ENCODE measurements at places on chromosomes 7 and 10. TPM values are rescaled to one million over a fixed set of nuclear protein-coding genes. Genes with fewer than 3 reads are reported as not detected.
A peak's percentile ranks its signal among the peaks of the same experiment; 100 is the strongest.

DNA sequence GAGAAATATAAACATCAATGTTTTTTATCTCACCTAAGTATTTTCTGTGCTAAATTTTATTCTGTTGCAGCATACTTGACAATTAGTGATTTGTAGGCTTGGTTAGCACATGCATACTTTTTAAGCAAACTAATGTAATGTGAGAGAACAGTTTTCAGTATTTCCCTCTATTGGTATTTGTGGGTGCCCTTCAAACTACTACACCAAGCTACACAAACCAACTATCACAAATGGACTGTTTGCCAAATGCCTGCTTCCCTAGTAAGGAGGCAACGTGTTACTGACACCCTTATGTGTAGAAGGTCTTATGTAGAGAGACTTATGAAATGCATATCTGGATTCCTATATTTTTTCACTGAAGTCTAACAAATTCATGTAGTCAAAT is 98.4 kb upstream of the FZD1 start:
- DNase-seq: no peak

Gene ELN
- not detected for total RNA-seq

Gene CALY
- 1.3 TPM for total RNA-seq

- no peak for DNase-seq
These were observed 23.3 kb upstream of the STEAP2 start for GRCh38 chr7:90188281-90188680.

DNA sequence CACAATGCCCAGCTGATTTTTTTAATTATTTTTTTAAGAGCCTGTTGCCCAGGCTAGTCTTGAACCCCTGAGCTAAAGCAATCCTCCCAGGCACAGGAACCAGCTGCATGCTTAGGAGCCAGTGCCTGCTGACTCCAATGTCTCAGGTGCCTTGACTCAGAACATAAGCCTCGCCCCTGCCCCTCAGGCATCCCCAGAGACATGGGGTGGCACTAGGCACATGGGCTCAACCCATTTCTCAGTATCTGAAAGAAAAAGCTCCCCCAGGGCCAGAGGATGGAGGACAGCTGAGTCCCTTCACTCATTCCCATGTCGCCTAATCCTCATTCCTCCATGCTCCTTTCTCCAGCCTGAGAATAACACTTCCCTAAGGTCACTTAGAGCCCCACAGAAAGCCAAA is 39.1 kb downstream of the KCNH2 start:
- DNase-seq: no peak

Gene SYPL1
- 33.7 TPM for total RNA-seq

DNA sequence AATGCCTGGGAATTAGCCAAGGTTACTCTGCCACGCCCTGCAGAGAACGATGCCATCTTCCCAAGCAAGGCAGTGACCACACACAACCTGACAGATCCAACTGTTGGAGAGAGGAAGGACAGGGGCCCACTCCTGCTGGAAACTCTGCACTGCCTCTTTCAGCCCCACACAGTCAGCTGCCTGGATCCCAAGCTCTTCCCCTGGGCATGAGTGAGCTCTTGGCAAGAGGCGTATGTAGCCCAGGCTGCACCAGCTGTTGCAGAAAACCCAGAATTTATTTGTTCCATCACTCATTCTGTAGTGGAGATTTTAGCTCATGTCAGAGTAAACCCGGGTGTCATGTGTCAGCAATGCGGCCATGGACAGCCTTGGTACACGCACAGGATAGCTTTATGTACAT is 135.1 kb upstream of the TRIM24 start:
- DNase-seq: no peak

Gene OR9A2
- not detected for total RNA-seq

Gene SDHAF3
- total RNA-seq: 36.3 TPM

Gene TAC1
- 0.55 TPM for total RNA-seq

Gene ANXA8L1
- not detected for total RNA-seq

- DNase-seq: no peak
These were observed 610.6 kb upstream of the NRP1 start for GRCh38 chr10:33945051-33945450.

DNA sequence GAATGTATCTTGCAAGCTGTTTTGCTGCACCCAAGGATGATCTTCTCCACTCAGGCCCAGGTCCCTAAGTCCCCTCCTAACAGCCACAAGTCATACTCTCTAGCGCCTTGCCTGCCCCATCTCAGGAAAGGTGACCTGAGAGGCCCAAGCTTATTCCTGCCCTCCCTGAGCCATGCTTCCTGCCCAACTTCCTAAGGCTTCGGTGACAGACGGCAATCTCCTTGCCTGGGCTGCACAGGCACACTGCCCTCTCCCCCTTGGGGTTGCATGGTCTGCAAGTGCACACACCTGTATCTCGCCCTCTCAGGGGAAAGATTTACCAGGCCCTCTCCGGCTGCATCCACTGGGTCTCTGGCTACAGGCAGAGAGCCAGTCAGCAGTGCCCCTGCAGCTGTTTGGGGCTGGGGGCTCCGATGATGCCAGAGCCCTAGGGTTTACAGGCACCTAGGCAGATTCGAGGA is 771 bp upstream of the ADIRF start:
- no peak for DNase-seq

GRCh38 chr10:106053061-106053460 is 1111.4 kb downstream of the SORCS1 start:
- DNase-seq: no peak

Gene STEAP4
- not detected for total RNA-seq

DNA sequence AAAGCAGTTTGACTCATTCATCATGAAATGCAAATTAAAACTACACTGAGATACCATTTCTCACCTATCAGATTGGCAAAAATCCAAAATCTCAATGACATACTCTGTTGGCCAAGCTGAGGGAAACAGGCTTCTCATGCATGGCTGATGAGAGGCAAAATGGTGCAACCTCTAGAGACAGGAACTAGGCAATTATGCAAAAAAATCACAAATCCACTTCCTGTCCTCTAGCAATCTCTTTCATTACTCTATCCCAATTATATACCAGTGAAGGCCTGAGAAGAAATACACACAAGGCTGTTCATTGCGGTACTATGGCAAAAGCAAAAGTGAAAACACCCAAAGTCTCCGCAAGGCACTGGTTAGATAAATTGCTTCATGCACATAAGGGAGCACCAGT is 25.9 kb upstream of the PTPRN2 start:
- no peak for DNase-seq

GRCh38 chr10:127990846-127991542 is 84.1 kb downstream of the PTPRE start:
- DNase-seq: no peak

DNA sequence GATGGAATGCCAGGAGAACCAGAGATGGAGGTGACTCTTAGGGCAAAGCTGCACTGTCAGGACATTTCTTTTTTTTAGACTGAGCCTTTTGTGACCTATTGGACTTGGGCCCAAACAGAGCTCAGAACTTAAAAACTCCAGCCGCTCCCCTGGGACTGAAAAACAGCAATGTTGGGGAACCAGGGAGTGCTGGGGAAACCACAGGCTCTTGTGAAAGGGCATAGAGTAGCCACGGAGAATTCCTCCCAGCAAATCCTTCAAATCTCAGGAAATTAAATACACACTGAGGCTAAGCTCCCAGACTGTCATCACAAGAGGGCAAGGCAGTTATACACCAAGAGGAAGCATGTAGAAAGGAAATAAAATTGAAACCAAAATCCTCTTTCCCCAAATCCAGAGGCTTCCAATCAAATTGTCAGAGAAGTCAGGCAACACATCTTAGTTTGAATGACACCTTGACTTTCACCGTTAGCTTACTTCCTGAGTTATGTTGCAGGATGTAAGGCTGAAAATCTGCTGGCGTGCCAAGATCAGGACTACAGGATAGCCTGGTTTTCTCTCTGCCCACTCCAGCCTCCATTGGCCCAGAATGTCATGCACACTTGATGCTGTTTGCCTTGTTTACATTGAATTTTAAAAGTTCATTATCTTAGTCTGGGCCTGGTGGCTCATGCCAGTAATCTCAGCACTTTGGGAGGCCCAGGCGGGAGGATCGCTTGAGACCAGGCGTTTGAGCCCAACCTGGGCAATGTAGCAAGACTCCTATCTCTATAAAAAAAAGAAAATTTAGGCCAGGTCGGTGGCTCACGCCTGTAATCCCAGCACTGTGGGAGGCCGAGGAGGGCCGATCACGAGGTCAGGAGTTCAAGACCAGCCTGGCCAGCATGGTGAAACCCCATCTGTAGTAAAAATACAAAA is 2.6 kb upstream of the RFC2 start:
- DNase-seq: no peak

DNA sequence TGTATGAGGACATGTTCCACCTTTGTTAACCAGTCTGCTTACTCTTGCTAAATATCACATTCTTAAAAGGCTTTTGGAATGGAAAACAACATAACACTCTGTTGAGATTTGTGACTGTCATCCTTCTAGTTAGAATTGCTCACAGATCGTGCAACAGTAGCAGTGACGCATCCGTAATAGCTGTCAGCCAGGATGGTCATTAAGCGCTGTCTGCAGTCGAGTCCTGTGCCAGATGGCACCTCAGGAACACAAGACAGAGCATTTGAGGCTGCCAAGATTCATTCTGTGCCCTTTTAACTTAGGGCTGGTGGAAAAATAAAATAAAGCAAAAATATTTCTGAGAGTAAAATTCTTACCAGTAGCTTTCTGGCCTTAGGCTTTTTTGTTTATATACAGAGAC is 348.6 kb downstream of the ANKRD7 start:
- DNase-seq: no peak

Gene IDI1
- 47.4 TPM for total RNA-seq

DNA sequence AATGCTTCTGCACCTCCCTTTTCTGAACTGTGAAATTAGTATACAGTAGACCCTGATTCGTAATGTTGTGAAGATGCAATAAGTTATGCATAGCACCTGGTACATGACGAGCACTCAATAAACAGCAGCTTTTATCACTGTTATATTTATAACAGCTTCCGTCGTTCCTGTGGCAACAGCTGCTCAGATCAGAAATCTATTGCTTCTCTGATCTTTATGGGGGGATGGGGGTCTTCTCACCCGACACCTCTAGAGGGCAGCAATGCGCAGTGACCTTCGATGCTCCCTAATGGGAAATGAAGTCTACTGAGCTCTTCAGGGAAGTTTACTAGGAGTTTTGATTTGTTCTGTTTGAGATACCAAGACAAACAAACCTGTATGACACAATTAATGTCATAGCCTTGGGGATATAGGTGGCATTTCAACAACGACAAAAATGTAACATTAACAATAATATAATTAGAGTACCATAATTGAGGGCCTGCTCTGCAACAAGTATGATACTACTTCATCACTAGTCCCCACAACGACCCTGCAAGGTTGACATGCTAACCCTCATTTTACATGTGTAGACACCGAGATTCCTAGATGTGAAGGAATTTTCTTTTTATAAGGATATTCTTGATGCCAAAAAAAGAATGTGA is 289.6 kb downstream of the SFMBT2 start:
- peak; percentile 44 for DNase-seq

DNA sequence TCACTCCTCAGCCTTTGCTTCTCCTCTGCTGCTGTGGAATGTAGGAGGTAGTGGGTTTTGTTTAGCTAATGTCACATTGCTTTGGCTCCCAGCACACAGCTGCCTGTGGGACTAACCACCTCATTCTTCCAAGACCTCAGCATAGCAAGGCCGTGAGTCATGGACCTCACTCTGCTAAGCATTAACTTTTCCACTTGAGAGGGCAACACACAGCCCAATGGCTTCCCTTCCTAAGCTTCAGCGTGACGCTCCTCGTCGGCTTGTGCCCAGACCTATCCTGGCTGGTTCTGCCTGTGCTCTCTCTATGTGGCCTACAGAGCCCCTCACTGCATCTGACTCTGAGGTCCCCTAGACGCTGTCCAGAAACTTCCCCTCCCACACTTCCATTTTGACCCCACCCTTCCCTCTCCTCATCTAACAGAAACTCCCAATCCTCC is 23.3 kb downstream of the MYOF start:
- no peak for DNase-seq

Gene NRAP
- not detected for total RNA-seq

Gene RBM20
- total RNA-seq: 0.07 TPM

DNA sequence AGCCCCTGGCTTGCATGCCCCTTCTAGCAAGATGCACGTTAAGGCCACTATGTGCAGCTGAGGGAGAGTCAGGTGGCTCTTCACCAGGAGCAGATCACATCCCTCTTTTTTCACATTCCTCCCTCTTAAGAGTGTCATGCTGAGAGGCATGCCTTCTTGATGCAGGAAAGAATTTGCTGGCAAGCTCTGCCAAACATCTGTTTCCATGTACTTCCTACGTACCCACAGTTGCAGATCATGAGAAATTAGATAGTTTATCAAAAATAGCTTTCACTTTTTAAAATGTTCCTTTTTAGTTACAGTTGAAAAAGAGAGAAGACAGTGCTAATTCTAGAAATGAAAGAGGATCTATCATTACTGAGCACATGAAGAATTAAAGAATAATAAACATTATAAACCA is 79.7 kb upstream of the ZNF722 start:
- DNase-seq: no peak

DNA sequence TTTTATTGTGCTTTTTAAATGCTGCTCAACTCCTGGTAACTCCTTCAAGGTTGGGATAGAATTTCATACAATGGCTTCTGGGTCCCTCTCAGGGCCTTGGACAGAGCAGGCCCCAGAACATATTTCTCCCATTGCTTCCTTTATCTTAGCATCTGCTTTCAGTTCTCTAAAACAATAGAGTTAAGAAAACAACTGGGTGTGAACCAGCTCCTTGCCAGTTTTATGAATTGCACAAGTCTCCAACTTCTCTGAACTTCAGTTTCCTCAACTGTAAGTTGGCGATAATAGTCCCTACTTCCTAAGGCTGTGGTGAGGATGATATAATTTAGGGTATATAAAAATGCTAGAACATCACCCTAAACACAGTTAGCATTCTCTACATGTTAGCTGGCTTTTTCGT is 77.0 kb upstream of the INHBA start:
- DNase-seq: no peak

DNA sequence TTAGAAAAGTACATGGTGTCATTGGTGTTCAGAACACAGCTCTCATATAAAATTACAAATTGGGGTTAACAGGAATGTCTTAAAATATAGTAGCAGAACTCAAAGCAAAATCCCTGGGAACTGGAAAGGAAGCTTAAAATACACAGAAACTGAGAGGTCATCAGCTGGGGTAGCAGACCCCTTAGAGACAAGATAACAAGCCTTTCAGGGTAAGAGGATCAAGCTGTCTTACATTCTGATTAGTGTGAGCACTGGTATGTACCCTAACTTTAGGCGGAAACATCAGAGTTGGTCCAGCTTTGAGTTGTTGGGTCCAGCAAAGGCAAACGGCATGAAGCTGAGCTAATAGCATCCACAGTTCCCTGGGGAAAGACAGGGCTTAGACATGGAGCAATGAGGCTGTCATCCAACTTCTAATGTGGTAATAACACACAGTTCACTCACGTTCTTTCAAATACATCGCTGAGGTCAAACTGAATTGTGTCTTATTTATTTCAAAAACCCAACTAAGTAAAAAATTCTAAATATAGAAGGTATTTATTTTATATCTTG is 32.6 kb downstream of the ARHGAP21 start:
- DNase-seq: no peak

Data from CD8-positive, alpha-beta memory T cell (primary cell).